Activated CD8-positive, alpha-beta T cell treated with anti-CD3 and anti-CD28 coated beads for 36 hours (primary cell): ENCODE measurements at places on chromosomes 1 and 21. TPM values are rescaled to one million over a fixed set of nuclear protein-coding genes. Genes with fewer than 3 reads are reported as not detected.

DNA sequence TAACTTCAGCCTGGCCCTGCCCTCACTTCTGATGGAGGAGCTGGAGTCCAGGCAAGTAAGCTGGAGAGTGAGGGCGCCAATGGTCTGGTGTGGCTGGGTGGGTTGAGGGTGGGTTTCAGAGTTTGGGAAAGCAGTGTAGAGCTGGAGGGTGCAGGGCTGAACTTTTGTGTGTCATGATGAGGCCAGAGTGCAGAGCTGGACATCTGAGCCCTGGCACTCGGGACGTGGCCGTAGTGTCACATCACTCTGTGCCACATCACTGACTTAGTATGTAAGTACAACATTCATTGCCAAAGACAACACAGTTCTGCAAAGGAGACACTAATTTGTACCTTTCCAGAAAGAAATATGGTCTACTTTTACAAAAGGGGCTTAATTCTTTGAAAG is 15.8 kb downstream of the SPATA46 start:
- DNase-seq = no peak

DNA sequence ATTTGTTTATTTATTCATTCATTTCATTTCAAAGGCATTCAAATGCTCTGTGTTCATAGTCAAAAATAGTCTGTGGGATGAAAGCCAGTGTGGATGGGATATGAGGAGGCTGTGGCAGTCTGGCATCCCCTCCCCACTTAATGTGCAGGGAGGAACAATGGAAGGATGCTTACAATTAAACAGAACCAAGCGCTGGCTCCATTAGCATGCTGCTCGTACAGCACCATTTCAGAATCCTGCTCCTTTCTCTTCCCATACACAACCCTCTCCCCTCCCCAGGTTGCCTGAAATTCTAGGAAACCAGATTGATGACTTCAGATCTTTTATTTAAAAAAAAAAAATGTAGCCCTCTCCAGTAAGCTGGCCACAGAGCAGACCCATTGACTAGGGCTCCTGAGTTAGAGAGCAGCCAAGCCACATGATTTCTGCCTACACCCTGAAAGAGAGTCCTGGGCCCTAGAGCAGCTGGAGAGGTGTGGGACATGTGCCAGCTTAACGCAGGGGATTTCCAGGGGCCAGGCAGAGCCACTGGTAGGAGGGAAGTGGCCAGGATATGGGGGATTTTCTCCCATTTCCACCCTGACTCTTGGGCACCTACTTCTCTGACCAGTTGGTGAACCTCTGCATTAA is 205.2 kb downstream of the ASTN1 start:
- no peak for DNase-seq

DNA sequence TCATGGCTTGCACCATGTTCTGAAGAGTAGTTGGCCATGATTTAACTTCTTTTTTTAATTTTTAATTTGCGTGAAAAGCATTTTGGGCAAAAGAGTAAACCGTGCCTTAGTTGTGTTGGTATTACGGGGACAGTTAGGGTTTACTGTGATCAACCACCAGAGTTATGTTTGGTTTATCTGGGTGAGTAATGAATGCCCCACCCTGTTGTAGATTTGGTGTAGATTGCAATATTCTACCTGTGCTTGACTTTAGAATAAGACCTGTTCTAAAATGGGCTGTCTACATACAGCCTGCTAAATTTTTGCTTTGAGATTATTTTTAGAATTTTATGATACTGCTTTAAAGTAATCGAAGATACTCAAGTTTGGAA is 1.4 kb downstream of the USP25 start:
- DNase-seq = no peak

DNA sequence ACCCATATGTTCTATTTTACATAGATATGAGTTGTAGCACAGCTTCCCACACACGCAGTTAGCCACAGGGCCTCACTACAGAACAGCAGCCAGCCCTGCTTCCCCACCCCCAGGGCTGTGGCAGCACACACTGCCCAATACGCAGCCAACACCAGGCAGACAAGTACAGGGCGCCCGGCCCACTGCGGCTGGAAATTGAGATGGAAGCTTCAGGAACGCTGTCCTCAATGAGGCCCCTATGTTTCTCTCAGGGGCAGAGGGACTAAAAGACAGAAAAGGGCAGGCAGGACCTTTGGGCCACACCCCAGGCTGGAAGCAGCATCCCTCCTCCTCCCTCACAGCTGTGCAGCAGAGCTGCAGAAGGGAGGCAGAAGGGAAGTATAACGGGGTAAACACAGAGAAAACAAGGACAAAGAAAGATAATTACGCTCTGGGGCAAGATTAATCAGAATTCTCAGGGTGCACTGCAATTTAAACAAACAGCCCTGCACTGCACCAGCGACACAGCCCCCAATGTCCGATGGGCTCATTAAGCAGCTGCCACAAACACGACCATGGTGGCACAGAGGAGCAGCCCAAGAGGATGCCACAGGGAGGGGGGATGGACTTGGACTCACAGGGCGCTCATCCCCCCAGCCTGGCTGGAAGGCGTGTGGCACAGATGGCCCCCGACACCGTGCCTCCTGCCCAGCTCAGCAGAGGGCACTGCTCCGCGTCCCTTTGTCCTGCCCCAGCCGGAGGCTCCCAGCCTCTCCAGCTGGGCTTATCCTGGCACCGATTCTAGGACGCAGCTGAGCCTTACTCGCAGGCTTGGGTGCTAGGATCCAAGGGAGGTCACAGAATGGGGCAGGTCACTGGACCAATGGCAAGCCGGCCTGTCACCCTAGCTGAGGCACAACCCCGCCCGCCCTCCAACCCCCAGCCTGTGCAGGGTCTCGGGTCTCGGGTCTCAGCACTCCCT is 14.2 kb downstream of the WDR4 start:
- DNase-seq = no peak

KRTAP24-1 gene
- not detected for total RNA-seq

DNA sequence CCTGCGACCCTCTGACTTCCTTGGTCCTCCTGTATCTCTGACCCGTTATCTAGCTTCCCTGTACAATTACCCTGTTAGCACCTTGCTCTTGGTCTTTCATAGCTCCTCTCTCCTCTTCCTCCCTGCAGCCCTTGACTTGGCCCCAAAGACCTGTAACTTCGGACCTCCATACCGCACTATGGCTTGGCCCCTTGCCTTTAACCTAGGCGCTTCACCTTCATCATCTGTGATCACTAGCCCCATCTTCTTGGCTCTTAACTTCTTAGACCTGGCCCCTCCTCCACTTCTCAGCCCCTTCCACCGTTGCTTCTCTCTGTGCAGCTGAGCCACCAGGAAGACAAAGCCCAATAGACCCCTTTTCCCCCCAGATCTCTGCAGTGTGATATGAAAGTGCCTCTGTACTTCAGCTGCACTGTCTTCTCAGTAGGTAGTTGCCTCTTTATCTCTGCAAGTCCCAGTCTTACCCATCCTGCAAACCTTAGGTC is 740 bp downstream of the ZNF691 start:
- DNase-seq = peak; percentile 11

- peak; percentile 69 for DNase-seq
These were observed 74.7 kb downstream of the RUNX1 start for GRCh38 chr21:34974162-34974981.

GRCh38 chr1:184254849-184255248 is 132.0 kb upstream of the C1orf21 start:
- DNase-seq = no peak

- DNase-seq = no peak
These were observed 86.4 kb upstream of the SPATA6 start for GRCh38 chr1:48558366-48558765.

DNA sequence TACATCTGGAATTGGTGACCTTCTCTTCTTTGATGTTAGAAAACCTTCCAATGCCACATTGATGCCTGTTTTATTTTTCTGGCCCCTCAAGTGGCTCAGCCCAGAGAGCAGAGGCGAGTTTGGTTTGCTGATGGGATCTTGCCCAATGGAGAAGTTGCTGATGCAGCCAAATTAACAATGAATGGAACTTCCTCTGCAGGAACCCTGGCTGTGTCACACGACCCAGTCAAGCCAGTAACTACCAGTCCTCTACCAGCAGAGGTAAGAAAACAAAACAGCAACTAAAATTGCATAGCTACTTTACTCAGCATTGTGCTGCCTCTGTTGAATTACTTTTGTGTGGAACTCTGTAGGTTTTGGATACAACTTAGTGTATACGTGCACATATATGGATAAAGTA is 97.6 kb downstream of the CC2D1B start:
- DNase-seq = no peak

DNA sequence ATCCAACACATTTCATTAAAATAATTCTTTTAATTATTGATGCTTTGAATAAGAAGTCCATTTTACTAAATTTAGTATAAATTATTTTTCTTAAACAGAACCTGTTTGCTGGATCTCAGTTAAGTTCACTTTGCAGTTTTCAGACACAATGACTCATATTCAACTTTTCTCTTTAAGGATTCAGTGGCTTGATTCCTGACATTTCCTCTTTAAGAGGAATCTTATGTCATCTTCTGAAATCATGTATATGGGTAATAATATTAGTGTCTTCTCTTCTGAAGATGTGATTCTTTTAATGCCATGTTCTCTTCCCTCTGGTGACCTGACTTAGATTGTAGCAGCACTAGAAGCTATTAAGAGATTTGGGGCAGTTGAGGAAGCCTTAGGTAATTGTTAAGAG is 12.6 kb downstream of the CREG1 start:
- DNase-seq = no peak

C1orf116 gene
- 0.13 TPM for total RNA-seq

- no peak for DNase-seq
These were observed 7.9 kb downstream of the UBE2T start for GRCh38 chr1:202333861-202334260.

DNA sequence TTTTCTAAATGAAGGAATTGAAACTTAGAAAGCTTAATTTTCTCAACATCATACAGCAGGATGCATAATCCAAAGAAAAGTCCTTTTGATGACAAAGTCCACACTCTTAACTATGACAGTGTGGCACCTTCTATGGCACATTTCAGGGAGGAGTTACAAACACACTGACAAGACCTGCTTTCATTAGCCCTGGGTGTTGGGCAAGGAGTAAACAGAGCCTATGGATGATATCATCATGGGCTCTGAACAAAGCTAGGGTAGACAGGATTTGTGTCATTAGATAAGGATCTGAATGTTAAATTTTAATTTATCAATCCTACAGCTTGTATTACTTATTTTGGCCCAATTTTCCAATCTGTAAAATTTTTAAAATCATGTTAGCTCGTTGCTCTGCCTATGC is 62.6 kb upstream of the DENND1B start:
- DNase-seq = no peak

ZSCAN20 gene
- 3.2 TPM for total RNA-seq

GRCh38 chr21:42534421-42535378 is 21.0 kb downstream of the SLC37A1 start:
- no peak for DNase-seq

GRCh38 chr21:41410361-41410760 is 15.7 kb upstream of the MX1 start:
- DNase-seq = no peak

DNA sequence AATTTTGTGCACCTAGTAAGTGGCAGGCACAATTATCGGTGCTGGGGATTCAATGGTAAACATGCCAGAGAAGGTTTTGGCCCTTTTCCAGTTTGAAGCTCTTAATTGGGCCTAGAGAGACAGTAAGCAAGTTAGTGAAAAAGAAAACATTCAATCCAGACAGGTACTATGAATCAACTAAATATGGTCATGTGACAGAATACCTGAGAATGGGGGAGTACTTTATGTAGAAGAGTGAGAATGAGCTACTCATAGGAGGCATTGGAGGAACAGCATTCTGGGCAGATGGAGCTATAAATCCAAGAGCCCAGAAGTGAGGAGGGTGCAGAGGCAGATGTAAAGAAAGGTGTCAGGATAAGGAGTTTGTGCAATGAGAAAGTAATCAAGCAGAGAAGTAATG is 1017.9 kb downstream of the ADGRL2 start:
- no peak for DNase-seq

GRCh38 chr1:114290341-114290740 is 136.7 kb upstream of the SYT6 start:
- DNase-seq = no peak

GRCh38 chr1:245615001-245615400 is 460.2 kb downstream of the KIF26B start:
- DNase-seq = no peak

KCNE1 gene
- not detected for total RNA-seq

MPL gene
- not detected for total RNA-seq

GRCh38 chr1:41739061-41739955 is 179.4 kb downstream of the HIVEP3 start:
- peak; percentile 95 for DNase-seq

GRCh38 chr1:185790194-185790735 is 56.1 kb downstream of the HMCN1 start:
- no peak for DNase-seq

FAM177B gene
- not detected for total RNA-seq

C8B gene
- total RNA-seq = not detected

CDC42SE1 gene
- total RNA-seq = 86.5 TPM

- DNase-seq = peak; percentile 4
These were observed 433.3 kb downstream of the RPS6KC1 start for GRCh38 chr1:213484333-213484732.

DNA sequence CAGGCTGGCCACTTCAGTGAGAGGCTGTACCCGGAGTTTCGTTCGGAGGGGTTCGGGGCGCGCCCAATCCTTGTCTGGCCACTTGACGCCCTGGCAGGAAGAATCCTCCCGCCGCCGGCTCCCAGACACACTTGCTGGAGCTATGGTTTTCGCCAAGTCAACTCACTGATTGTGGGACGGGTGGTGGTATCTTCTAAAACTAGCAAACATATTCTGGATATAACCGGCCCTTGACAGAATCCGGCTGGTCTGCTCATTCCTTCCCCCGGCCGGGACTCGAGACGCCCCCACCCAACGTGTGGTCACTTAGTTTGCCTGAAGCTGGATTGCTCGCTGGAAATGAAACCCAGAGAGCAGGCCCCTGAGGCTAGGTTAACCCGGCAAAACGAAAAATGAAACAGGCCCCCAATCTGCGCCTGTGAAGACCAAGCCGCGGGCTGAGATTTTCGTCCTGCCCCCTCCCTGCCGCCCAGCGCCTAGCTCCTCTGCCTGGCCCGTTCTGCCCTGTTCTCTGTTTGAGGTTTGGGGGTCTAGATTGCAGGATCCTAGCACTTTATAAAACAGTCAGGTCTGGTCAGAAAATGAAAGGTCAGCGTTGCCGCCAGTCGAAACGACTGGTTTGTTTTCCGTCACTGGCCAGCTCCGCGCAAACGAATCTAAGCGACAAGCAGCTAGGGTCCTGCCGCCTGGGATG is 4.6 kb downstream of the GFI1 start:
- DNase-seq = peak; percentile 38

DNA sequence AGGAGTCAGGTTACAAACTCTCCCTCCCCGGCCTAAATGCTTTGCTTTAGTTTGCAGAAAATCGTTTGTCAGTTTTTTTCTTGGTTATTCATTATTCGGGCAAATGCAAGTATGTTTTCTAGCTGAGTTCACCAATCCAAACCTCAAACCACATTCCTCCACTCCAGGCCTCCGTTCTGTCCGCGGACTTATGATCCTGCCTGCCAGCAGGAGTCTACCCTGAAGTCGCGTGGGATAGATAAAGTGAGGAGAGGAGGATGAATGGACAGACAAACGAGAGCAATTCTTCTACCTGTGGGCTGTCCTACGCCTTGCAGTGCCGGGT is 1.3 kb downstream of the ADAMTS1 start:
- DNase-seq = no peak
